Activated CD8-positive, alpha-beta memory T cell treated with anti-CD3 and anti-CD28 coated beads, Interleukin-2, amount 10 ng/mL, durations not matched to agents 7 days and 5 days (primary cell): ENCODE measurements at places on chromosomes 6 and 20.
A peak's percentile ranks its signal among the peaks of the same experiment; 100 is the strongest.

DNA sequence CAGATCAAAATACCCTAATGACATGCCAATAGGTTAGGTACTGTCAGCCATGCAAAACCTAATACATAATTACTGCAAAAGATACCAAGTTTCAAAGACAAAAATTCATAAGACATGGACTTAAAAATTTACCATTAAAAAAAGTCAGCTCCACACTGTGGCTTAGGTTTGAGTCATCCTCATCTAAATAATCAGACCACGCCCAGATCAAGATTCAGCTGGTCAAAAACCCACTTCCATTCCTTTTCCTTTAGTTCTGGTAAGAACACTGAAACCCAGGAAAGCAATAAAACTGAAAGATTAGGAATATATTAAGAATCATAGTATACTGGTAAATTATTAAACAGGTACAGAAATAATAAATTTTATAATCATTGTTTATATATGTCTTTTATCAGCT lies 81.0 kb upstream of the ASF1A start:
- no peak for DNase-seq
- peaks cover 66% of the 10 kb centered on the region for H3K4me1 ChIP-seq
- H3K36me3 ChIP-seq, result peaks cover 38% of the 10 kb centered on the region
- H3K4me3 ChIP-seq, result no peak overlapping the region
- no peaks in the 10 kb centered on the region for H3K27me3 ChIP-seq

DNA sequence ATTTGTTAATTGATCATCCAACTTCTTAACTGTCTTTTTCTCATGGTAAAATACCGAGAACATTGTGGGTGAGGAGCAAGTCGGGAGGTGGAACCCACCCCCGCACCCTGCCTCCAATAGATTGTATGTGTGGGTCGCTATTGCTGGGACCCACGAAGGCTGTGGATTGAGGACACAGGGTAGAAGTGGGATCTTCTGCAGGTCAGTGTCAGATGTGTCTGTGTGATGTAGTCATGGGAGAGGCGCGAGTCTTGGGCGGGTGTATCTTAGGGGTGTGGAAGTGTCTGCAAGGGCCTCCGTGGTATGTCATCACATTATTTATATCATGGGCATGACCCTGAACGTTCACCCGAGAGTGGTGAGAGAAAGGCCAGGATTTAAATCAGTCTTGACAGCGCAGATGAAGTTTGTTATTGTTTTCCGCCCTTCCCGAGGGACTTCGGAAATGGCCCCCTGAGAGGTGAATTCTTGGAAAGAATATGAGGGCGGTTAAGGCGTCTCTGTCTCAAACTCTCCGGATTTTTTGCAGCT lies 472 bp upstream of the PAQR8 start:
- peak overlapping the region; percentile 76 for H3K4me3 ChIP-seq
- no peaks in the 10 kb centered on the region for H3K27me3 ChIP-seq
- H3K36me3 ChIP-seq, result peaks cover 13% of the 10 kb centered on the region
- peak overlapping the region; percentile 81 for H3K27ac ChIP-seq
- peak; percentile 47 for DNase-seq

GRCh38 chr6:117829594-117830319 lies 77.3 kb upstream of the SLC35F1 start:
- H3K4me3 ChIP-seq, result no peak overlapping the region
- H3K27me3 ChIP-seq, result peaks cover 18% of the 10 kb centered on the region
- H3K27ac ChIP-seq, result no peak overlapping the region
- no peaks in the 10 kb centered on the region for H3K4me1 ChIP-seq
- H3K36me3 ChIP-seq, result no peaks in the 10 kb centered on the region

DNA sequence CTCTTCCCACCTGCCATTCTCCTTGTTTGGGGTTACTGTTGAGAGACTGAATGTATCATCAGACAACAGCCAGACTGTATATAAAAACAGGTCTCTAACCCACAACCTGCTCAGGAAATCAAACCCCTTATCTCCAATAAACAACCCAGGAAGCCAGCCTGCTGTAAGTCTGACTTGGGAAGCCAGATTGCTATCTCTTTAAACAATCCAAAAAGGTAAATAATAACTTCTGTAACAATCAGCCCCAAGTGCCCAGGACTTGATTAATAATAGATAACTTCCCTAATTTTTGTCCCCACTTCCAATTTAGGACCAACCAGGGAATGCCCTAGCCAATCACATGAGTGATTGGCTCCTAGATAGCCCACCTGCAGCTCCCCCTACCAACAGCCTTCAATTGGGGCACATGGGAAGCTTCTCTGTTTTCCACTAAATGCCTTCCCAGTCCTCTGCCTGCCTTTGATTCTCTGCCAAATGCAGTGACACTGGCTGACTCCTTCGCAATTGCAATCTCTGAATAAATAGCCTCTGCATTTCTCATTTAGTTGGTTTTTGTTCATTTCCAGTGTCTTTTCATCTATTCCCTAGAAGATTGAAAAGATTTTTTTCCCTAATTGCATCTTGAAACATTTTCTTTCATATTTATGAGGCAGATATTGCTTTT lies 117.1 kb upstream of the TAB2 start:
- no peak for DNase-seq
- H3K36me3 ChIP-seq, result peaks cover 67% of the 10 kb centered on the region
- peaks cover 16% of the 10 kb centered on the region for H3K4me1 ChIP-seq
- no peak overlapping the region for H3K27ac ChIP-seq
- H3K4me3 ChIP-seq, result no peak overlapping the region
- no peaks in the 10 kb centered on the region for H3K27me3 ChIP-seq

DNA sequence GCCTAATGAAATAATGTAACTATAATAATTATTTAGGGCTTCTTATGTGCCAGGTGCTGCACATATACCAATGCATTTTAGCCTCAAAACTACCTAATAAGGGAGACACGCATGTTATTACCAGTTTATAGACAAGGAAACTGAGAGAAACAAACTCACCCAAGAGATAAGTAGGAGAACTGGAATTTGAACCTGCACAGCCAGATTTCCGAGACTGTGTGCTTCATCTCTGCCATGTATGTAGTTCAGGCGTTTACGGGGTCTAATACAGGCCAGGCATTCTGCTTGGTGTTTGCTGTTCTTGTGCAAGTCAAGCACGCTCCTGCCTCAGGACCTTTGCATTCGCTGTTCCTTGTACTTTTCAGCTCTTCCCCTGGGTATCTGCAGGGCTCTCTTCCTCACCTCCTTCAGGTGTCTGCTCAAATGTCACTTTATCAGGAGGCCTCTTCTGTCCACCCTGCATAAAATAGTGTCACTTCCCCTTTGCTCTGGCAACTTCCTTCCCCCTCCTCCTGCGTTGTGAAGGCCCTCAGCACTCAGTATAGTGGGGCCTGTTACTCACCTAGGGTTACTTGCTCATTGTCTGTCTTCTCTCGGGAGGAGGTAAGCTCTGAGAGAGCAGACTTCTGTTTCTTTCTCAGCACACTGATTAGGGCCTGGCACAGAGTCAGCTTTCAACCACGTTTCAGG lies 6.1 kb upstream of the NSFL1C start:
- no peak for DNase-seq
- peaks cover under 1% of the 10 kb centered on the region for H3K4me1 ChIP-seq
- peaks cover 16% of the 10 kb centered on the region for H3K27me3 ChIP-seq
- H3K27ac ChIP-seq, result no peak overlapping the region

DNA sequence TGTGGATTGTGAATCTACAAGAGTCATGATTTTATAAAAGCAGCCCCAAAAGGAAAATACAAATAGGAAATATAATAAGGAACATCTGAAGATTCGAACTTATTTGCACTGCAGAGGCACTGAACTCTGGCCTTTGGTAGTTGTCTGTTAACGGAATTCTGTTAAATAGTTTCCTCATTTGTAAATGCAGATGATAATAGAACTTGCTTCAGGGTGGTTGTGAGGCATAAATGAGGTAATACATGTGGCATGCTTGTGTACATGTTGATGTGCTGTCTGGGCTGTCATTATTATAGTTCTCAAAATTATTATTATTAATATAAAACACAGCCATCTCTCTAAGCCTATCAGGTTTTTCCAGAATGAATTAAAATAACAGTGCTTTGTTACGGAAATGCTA lies 302.0 kb downstream of the NRN1 start:
- H3K36me3 ChIP-seq, result no peaks in the 10 kb centered on the region
- no peaks in the 10 kb centered on the region for H3K27me3 ChIP-seq
- H3K4me1 ChIP-seq, result peaks cover 5% of the 10 kb centered on the region
- H3K27ac ChIP-seq, result no peak overlapping the region
- no peak overlapping the region for H3K4me3 ChIP-seq

DNA sequence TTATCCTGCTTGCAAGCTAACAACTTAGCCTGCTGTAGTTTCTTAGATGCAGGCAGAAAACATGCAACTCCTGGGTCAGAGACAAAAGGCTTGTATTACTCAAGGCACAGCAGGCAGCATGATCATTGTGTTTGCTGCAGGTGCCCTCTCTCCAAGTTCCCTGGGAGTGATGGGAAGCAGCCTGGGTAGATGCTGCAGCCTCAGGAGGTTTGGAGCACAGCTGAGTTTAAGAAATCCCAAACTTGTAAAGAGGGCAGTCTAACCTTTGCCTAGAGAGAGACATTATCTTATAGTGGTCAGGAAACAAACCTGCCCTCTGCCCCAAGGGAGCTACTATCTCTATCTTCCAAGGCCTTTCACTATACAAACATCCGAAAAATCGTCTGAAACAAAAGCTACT lies 61.1 kb downstream of the PFDN4 start:
- H3K27ac ChIP-seq, result no peak overlapping the region
- H3K4me3 ChIP-seq, result no peak overlapping the region
- H3K4me1 ChIP-seq, result no peaks in the 10 kb centered on the region
- no peaks in the 10 kb centered on the region for H3K27me3 ChIP-seq
- no peaks in the 10 kb centered on the region for H3K36me3 ChIP-seq
- no peak for DNase-seq

DNA sequence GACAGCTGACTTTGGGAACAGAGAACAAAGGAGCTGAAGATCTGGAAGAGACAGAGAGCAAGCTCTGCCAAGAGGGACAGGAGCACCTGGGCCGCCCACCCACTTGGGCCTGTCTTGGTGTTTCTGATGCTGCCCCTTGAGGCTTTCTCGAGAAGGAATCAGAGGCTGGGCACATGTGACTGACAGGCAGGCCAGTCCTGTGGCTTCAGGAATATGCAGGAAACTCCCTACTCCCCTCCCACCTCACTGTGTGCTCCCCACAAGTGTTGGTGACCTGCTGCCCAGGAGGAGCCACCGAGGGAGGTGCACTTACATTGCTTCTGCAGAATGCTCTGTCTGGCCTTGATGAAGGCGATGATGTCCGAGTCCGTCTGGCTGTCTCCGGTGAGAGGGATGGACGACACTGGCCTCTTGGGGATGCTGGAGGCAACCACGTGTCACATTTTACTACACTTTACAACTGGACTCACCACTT lies 20.9 kb upstream of the KCNK16 start:
- no peak for DNase-seq
- peaks cover 16% of the 10 kb centered on the region for H3K27me3 ChIP-seq
- H3K36me3 ChIP-seq, result no peaks in the 10 kb centered on the region
- H3K27ac ChIP-seq, result no peak overlapping the region
- peaks cover 4% of the 10 kb centered on the region for H3K4me1 ChIP-seq

DNA sequence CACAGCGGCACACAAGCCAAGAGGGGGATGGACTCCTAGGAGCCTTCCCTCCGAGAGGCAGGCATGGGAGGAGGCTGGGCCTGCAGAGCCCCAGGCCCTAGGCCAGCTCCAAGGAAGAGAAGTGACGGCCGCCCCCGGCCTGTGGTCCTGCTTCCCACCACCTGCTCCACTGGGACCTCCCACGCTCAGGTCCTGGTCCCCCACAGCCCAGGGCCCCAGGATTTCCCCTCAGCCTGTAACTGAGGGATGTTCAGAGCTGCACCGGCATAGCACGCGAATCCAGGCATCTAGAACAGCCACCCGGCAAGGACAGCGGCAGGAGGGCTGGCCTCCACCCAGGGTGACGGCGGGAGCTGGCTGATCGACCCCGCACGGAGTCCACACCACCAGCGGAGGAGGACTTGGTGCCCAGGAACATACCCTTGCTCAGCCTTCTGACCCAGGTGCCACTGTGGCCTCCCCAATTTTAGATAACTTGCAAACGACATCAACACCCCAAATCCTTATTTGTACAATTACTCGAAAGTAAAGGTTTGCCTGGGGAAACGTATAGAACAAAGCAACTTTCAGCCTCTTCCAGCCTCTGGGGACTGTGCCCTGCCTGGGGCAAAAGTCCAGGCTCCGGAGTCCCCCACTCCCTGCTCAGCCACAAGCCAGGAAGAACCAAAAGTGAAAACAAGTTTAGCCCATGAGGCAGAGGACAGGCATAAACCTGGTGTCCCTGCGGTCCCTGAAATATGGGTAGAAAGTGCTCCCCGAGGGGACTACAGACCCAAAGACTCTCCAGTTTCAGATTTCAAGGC lies 3.5 kb downstream of the GATA5 start:
- H3K4me3 ChIP-seq, result no peak overlapping the region
- H3K27me3 ChIP-seq, result peaks cover 38% of the 10 kb centered on the region
- H3K27ac ChIP-seq, result no peak overlapping the region
- H3K36me3 ChIP-seq, result no peaks in the 10 kb centered on the region

GRCh38 chr6:62150048-62150663 lies 135.9 kb downstream of the KHDRBS2 start:
- H3K27me3 ChIP-seq, result no peaks in the 10 kb centered on the region
- no peak for DNase-seq
- no peaks in the 10 kb centered on the region for H3K4me1 ChIP-seq
- H3K36me3 ChIP-seq, result no peaks in the 10 kb centered on the region
- H3K4me3 ChIP-seq, result no peak overlapping the region

DNA sequence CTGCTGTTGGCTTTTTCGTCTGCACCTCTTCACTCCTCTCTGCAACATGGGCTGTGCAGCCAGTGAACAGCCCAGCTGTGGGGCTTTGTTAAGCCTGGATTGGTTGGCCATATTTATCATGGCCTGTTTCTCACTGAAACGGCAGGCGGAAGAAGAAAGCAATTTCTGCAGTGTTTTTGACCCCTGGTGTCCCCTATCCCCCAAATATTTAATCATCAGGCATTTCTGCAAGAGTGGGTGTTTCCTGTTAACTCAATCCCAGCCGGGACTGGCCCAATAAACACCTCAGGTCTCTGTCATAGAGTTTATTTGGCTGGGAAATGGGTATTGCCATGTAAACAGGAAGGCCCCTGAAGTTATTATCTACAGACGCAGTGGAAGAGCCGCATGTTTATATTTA lies 174.8 kb upstream of the SUPT3H start:
- H3K27me3 ChIP-seq, result peaks cover 3% of the 10 kb centered on the region
- peaks cover 4% of the 10 kb centered on the region for H3K36me3 ChIP-seq
- no peak for DNase-seq
